IgD-negative memory B cell (primary cell): ENCODE measurements at places on chromosomes 13 and 19. TPM values are rescaled to one million over a fixed set of nuclear protein-coding genes. Genes with fewer than 3 reads are reported as not detected.

Gene TIMM13
- polyA plus RNA-seq, result 69.1 TPM

Gene PRODH2
- polyA plus RNA-seq, result not detected

Gene NCCRP1
- not detected for polyA plus RNA-seq

Gene DCLK1
- polyA plus RNA-seq, result not detected

Gene VSIG10L
- polyA plus RNA-seq, result 1.5 TPM

Gene CALR3
- not detected for polyA plus RNA-seq

Gene USHBP1
- polyA plus RNA-seq, result not detected

Gene DHRS12
- 22.0 TPM for polyA plus RNA-seq

Gene CYP2F1
- polyA plus RNA-seq, result not detected

Gene ZNF888
- polyA plus RNA-seq, result 2.1 TPM

Gene SOX1
- polyA plus RNA-seq, result not detected

Gene FGF22
- not detected for polyA plus RNA-seq

Gene RFPL4A
- polyA plus RNA-seq, result not detected

Gene NUP62
- 62.9 TPM for polyA plus RNA-seq

Gene ZNF846
- polyA plus RNA-seq, result 6.3 TPM

Gene ZNF610
- polyA plus RNA-seq, result 1.7 TPM

Gene ENOX1
- polyA plus RNA-seq, result not detected

Gene MLLT1
- 1.7 TPM for polyA plus RNA-seq

Gene PSG3
- polyA plus RNA-seq, result not detected
